ENCODE measurements at places on chromosomes 12 and 14.

DNA sequence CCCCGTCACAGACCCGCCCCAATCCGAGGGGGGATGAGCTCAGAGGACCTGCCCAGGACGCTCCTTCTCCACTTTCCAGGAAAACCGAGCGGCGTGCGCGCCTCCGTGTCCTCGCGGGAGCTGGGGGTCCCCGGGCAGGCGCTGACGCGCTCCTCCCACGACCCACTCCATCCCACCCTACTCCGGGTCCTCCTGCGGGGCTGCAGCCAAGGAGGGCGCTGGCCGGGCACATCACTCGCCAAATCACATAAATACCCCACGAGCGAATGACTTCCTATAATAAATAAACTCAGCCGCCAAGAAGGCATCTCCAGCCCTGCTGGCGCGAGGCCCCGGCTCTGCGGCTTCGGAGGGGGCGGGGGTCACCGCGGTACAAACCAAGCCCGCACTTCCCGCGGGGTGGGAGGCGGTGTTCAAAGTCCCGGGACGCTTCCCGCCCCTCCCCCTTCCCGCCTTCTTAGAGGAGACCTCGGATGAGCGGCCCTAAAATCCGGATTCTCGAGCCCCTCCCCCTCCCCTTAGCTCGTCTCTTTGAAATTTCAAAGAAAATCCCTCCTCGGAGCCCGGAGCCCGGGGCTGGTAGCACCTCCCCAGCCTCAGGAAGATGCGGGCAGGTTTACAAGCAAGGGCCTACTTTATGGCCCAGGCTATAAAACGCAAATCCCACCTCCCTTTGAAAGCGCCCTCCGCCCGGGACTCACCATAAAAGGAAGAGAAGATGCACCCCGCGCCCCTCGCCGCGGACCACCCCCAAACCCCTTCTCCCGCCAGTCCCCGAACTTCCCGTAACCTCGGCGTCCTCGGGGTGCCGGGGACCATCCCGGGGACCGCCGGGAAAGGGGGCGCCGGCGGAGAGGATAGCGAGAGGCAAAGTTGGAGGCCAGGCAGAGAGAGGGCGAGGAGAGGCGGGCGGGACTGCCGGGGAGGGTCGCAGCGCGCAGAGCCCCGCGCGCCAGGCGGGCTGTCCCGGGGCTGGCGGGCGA, 712 bp upstream of the FZD10 start:
- DNase-seq, result no peak

- no peak for DNase-seq
Measured at GRCh38 chr12:103813426-103813825, 27.6 kb downstream of the NT5DC3 start.

DNA sequence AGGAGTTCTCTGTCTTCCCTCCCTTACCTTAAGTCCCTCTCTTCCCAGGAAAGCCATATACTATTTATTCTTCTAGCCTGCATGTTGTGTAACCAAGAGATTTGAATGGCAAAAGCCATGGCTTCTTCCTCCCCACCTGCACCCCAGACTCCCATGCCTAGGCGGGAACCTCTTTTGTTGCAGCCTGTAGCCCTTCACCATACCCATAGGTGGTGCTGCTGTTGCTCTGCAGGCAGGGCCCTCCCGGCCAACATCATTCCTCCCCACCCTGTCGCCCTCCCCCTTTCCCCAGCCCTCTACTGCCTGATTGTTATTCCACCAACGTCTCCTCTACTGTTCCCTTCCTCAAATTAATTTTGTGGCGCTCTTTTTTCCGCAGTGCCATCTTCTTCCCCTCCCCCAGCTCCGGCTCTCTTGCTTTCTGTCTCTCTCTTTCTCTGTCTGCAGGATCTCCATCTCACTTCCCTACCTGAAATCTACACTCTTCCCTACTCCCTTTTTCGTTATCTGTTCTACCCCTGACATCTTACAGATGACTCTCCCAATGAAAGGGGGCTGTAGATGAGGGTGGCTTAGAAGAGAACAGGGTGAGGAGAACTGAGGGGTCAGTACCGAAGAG, 13.8 kb downstream of the NGDN start:
- DNase-seq, result peak; percentile 26

DNA sequence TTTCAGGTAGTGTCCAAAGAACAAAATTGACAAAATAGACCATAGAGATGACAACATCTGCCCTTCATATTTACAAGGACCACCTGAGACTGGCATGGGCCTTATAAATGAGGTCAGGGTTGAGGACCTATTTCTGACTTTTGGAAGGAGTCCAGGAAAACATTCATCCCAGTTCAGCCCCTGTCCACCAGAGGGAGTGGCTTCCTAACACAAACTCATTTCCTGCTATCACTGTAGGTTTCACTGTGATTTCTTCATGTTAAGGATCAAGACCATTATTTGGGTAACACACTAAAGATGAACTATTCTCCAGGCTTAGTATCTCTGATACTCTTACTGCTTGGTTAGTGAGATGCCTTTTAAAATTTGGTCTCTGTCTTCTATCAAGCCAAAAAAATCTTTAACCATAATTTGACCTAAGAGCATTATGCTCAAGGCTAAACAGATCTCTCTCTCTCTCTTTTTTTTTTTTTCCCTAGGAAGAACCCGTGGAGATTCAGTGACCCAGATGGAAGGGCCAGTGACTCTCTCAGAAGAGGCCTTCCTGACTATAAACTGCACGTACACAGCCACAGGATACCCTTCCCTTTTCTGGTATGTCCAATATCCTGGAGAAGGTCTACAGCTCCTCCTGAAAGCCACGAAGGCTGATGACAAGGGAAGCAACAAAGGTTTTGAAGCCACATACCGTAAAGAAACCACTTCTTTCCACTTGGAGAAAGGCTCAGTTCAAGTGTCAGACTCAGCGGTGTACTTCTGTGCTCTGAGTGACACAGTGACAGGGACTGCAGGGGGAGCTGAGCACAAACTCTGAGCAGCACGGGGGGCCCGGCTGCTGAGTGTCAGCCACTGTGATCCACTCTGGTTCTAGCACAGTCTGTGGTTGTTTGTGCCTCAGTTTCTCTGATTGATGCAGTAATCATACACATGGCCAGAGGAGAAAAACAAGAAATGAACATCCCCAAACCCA, 267.6 kb upstream of the OR4E1 start:
- peak; percentile 38 for DNase-seq

GRCh38 chr12:114658002-114658441, 26.0 kb downstream of the TBX3 start:
- DNase-seq, result no peak

- DNase-seq, result no peak
Measured at GRCh38 chr12:50351120-50352043, 45.0 kb downstream of the FAM186A start.

GRCh38 chr14:105203057-105203531, 22.0 kb upstream of the NUDT14 start:
- DNase-seq, result peak; percentile 41

- no peak for DNase-seq
Measured at GRCh38 chr12:125288931-125289928, 224.0 kb downstream of the AACS start.

- DNase-seq, result peak; percentile 24
Measured at GRCh38 chr12:14946861-14947260, 8.5 kb upstream of the ERP27 start.

DNA sequence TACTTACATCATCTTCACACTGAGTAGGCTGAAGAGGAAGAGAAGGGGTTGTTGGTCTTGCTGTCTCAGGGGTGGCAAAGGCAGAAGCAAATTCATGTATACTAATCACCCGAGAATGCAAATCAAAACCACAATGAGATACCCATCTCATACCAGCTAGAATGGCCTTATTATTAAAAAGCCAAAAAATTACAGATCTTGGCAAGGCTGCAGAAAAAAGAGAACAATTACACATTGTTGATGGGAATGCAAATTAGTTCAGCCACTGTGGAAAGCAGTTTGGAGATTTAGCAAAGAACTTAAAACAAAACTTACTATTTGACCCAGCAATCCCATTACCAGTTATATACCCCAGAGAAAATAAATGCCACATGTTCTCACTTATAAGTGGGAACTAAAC, 154.9 kb downstream of the SEC23A start:
- no peak for DNase-seq

GRCh38 chr12:116599285-116600136, 40.3 kb downstream of the MAP1LC3B2 start:
- DNase-seq, result peak; percentile 41

GRCh38 chr12:32466187-32466586, 66.8 kb downstream of the FGD4 start:
- no peak for DNase-seq

- DNase-seq, result no peak
Measured at GRCh38 chr12:90305379-90305778, 596.7 kb upstream of the ATP2B1 start.

DNA sequence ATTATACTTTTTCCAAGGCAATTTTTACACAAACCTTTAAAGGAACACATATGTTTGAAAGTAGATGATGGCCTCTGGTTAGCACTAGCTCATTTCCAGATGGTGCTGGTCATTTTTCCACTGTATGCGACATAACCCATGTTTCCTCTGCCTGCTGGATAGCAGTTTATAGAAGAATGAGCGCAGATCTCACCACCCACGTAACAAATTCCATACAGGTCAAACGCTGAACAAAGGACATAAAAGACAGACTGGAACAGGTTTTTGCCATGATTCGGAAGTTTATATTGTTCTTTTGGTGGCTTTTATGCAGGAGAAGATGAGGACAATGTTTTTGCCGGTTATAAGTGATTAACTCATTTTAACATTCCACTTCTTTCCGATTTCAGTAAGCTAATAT, 30.7 kb downstream of the PPP1R36 start:
- no peak for DNase-seq

GRCh38 chr12:13816394-13816793, 165.0 kb downstream of the GRIN2B start:
- no peak for DNase-seq

- no peak for DNase-seq
Measured at GRCh38 chr12:68863109-68863770, 55.3 kb downstream of the MDM2 start.

DNA sequence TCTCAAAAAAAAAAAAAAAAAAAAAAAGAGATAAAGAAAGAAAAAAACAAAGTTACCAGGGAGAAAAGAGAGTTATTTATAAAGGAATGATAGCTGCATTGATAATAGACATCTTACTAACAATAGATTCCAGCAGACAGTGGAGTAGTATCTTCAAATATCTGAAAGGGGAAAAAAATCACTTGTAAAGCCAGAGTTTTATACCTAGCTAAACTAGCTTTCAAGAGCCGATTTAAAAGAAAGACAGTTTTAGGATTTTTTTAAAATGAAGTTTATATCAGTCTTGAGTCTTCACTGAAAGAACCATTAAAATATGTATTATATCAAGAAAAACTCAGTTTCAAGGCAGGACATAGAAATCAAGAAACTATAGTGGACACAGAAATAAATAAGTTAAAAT, 262.4 kb downstream of the ZFP36L1 start:
- no peak for DNase-seq

- peak; percentile 27 for DNase-seq
Measured at GRCh38 chr14:64979336-64980074, 7.2 kb upstream of the FNTB start.

GRCh38 chr14:33618361-33619105, 332.3 kb downstream of the EGLN3 start:
- DNase-seq, result no peak

- no peak for DNase-seq
Measured at GRCh38 chr12:104637604-104638003, 180.9 kb downstream of the CHST11 start.

DNA sequence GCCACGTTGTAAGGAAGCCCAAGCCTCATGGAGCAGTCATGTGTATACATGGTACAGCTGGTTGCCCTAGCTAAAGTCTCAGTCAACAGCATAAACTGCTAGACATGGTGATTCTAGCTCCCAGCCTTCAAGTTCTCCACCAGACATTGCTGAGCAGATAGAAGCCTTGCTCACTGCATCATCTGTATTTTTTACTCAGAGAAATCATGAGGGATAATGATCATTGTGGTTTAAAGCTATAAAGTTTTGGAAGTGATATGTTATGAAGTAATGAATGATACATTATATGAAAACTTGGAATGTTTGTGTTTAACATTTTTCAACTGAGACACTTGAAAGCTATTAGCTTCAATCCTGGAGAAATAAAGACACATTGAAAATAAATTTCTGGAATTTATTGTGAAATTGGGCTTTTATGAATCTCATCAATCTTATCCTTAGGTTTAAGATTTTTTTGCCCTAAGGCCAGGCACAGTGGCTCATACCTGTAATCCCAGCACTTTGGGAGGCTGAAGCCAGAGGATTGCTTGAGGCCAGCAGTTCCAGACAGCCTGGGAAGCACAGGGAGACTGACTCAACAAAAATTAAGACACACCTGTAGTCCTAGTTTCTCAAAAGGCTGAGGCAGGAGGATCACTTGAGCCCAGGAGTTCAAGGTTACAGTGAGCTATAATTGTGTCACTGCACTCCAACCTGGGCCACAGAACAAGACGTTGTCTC, 5.6 kb upstream of the NFATC4 start:
- peak; percentile 25 for DNase-seq

DNA sequence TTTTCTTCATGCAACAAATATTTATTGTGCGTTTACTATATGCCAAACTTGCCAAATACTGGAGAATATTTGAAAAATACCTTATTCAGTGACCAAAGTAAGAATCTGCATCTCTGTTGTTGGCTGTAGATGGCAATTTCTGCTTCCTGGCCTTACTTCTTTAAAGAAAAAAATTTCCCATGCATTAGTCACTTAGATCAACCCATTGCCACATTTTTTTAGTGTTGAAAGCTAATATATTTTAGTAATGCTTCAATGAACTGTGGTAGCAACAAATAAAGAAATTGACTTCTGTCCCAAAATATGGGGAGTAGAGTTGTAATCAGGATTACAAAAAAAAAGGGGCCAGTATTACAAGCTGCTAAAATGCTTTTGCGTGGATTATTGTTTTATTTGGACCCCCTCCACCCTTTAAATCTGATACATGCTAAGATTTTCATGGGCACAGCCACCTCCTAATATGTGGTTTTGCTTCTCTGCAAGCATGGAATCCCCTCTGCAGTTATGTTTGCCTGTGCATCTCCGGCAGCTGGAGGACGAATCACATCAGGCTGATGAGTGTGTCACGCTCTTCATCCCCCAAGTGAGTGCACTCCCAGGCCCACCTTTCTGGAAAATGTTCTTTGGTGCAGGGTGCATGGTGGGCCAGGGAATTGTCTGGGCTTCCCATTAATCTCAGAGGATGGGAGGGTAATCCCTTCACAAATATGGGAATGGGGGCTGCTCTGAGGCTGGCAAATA, 38.1 kb upstream of the PTCSC3 start:
- peak; percentile 7 for DNase-seq

DNA sequence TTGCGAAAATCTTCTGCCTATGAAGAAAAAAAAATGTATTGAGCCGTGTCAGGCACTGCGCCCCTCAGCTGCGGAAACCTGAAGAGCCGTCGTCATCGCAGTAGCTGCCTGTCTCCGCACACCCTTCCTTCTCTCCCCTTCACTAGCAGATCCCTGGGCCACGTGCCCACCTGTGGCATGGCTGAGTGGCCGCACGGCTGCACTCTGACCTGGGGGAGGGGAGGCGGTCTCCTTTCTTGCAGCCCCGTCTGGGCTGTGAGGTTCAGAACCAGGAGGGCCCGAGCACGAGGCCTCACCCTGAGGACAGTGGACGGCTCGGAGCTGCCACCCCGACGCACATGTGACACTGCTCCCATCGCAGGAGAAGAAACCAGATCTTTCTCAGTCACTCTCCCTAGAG, 24.9 kb downstream of the PGAM5 start:
- no peak for DNase-seq
